ENCODE measurements at places on chromosomes 1 and 21. TPM values are rescaled to one million over a fixed set of nuclear protein-coding genes. Genes with fewer than 3 reads are reported as not detected.

The NGF gene
- total RNA-seq, result 3.3 TPM

The LORICRIN gene
- total RNA-seq, result not detected

The FAM151A gene
- total RNA-seq, result not detected

The FCAMR gene
- total RNA-seq, result not detected

The MMEL1 gene
- total RNA-seq, result not detected

The FAAH gene
- 0.82 TPM for total RNA-seq

The PDE9A gene
- 1.1 TPM for total RNA-seq

The AMY1B gene
- total RNA-seq, result not detected

The CLDN17 gene
- not detected for total RNA-seq

The BRDT gene
- total RNA-seq, result not detected

The DISP1 gene
- 1.8 TPM for total RNA-seq

The PADI2 gene
- total RNA-seq, result 1.3 TPM

The GBP7 gene
- total RNA-seq, result not detected

The NCAM2 gene
- not detected for total RNA-seq

The PCAT6 gene
- 2.5 TPM for total RNA-seq

The VAMP3 gene
- 76.8 TPM for total RNA-seq

Measured in A549 treated with CpdA at 1 μM for 4 hours (cell line).